Inflammatory macrophage treated with lipopolysaccharide for 4 hours (primary cell): ENCODE measurements at places on chromosomes 2 and 18.

DNA sequence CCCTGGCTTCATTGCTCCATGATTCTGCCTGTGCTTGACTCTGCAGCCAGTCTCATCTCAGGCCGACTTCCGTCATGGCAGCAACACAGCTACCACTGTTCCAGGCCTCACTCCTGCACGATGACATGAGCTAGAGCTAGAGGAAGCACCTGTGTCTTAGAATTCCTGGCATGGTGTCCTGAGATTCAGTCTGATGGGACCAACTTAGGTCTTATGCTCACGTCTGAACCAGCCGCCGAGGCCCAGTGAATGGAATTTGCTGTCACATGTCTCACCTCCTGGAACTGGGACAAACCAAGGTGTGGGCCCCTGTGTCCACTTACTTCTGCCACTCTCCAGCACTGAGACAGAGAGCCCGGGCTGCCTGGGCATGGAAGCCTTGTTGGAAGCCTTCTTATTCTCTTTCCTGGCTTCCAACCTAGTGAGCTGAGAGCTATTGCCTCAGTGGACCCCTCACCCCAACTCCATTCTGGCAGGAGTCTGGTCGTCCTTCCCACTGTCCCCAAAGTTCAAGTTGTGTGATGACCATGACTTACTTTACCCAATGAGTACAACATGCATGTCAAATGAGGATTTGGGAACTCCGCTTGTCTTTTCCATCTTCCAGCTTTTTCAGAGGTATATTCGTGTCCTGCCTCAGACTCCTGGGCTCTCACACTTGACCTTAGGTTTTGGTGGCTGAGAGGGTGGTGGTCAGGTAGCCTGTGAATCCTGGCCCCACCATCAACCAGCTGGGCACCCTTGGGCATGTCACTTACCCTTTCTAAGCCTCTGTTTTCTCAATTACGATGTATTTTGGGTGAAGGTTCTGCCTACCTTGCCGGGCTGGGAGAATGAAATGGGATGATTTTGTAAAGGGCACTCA, 39.1 kb upstream of the HS6ST1 start:
- DNase-seq, result no peak

GRCh38 chr2:66508484-66509071, 73.7 kb downstream of the MEIS1 start:
- DNase-seq, result peak; percentile 46

DNA sequence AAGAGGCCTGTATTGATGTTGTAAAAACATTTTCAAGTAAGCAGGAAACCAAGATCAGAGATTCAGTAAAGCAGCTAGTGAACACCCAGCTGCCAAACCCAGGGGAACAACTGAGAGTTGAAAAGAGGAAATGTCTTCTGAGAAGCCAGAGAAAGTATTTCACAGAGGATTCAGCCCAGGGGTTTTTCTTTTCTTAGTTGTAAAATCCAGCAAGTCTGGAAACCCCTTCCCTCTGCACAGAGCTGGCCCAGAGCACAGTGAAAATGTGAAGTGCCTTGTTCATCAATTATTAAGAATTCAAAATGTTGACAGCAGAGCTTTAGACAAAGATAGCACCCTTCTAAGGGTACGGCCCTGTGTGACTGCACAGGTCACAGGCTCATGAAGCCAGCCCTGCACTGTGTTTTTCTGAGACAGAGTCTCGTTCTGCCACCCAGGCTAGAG, 28.4 kb downstream of the AFF3 start:
- DNase-seq, result peak; percentile 32

DNA sequence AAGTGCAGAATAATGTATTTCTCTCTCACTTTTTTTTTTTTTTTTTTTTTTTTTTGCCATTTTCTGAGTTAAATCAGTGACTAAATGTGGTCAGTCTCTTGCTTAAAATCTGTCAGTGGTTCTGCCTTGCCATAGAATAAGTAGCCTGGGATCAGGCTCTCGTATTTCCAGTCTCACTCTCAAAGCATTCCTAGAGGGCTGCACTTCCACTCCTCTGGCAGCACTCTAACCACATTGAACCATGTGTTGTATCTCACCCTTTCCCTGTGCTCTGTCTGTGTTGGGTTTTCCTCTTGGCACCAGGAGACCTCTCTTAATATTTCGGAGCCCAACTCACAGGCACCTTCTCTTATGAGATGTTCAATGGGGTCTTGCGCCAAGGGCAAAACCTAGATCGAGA, 304.4 kb downstream of the CTNNA2 start:
- no peak for DNase-seq

GRCh38 chr2:67389286-67389685, 7.8 kb upstream of the ETAA1 start:
- DNase-seq, result no peak

GRCh38 chr2:240208096-240208495, 67.6 kb upstream of the OTOS start:
- DNase-seq, result no peak

DNA sequence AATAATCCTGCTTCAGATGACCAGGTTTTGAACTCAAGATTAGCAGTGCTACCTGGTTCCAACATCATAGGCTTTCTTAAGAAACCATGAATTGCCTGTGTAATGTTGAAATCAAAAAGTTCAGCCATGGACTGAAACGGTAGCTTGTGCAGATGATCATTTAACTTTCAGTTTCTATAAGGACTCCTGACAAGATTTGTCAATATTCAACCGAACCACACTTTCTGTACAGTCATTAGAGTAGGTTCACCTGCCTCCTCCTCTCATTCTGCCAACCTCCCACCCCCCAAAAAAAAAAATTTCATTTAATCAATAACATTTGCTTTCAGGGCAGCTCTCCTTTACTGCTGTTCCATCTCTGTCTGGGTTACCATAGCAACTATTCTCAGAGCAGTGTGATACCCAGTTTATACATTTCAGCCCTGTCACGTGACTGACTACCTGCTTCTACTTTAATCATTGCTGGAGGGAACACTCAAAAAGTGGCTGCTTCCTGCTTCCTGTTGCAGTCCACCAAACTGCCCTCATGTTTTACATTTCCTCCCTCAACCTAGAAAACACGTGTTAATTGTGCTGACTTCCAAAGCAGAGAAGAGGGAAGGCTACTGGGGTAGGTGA, 275.5 kb downstream of the SS18 start:
- no peak for DNase-seq

GRCh38 chr2:172919732-172920131, 155.9 kb upstream of the MAP3K20 start:
- no peak for DNase-seq

GRCh38 chr2:190740449-190740848, 91.6 kb downstream of the NAB1 start:
- DNase-seq, result no peak

DNA sequence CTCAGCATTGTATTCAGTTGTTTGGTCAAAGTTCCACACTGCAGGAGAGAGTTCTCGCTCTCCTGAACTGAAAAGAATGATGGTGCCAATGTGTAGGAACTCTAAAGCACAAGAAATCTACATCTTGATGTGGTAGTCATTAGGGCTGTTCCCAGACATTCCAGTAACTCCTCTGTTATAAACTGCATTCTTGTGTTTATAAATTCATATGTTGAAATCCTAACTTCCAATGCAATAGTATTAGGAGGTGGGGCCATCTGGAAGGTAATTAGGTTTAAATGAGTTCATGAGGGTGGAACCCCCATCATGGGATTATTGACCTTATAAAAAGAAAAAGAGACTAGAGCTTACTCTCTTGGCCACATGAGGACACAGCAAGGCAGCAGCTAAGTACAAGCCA, 239.6 kb downstream of the CDH20 start:
- DNase-seq, result no peak

DNA sequence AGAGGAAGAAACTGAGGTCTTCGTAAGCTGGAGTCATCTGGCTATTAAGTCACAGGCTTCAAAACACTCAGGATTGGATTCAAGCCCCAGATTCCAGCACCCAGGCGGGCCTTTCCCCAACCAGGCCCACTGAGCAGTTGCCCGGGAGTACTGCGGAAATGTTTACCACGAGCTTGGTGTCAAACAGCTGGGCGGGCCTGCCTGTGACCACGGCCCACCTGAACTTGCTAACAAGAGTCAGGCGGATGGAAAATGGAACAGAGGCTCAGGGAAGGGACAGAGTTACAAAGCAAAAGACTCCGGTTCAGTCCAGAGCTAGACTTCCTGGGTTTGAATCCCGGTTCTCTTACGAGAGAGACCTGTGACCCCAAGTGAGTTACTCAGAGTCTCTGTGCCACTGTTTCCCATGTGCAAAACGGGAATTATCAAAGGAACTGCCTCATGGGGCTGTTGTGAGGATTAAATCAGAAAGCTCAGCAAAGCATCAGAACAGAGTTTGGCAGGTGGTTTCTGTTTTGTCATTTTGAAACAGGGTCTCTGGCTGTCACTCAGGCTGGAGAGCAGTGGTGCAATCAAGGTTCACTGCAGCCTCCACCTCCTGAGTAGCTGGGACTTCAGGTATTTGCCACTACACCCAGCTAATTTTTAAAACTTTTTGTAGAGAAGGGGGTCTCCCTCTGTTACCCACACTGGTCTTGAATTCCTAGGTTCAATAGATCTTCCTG, 49.0 kb upstream of the TFCP2L1 start:
- DNase-seq, result no peak

DNA sequence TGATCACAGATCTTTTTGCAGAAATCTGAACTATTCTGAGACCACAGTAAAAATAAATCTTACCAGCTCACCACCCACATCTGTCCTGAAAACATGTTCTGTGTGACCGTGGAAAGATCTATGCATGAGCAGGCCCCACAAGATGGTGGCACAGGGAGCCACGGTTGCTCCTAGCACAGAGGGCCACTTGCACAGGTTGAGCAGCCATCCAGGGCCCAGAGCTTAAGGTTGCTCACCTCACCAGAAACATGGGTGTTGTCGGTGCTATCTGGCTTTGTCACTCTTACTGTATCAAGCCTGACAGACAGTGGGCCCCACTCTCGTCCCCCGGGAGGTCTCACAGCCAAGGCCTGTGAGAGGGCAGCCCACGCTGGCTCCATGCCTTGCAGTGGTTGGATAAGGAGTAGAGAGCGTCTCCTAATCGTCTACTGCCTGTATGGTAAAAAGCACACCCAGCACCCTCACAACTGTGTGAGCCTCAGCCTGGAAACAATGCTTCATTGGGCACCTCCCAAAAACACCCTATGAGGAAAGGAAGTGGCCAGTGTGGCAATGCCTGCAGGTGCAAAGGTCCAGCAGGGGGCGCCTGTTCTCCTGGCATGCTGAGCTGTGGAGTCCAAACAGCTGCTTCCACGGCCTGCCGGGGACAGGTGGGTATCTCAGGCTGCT, 19.6 kb downstream of the TUBB6 start:
- peak; percentile 74 for DNase-seq

- DNase-seq, result no peak
Measured at GRCh38 chr2:70490381-70490780, 63.2 kb downstream of the TGFA start.

- DNase-seq, result peak; percentile 58
Measured at GRCh38 chr2:189530965-189531637, 49.5 kb downstream of the SLC40A1 start.

- no peak for DNase-seq
Measured at GRCh38 chr18:49936821-49937220, 123.5 kb upstream of the ACAA2 start.

- no peak for DNase-seq
Measured at GRCh38 chr18:7872569-7872968, 305.5 kb downstream of the PTPRM start.

GRCh38 chr2:231711677-231712450, 3.5 kb downstream of the PTMA start:
- no peak for DNase-seq

GRCh38 chr2:232304236-232304635, 74.3 kb upstream of the ALPP start:
- no peak for DNase-seq

DNA sequence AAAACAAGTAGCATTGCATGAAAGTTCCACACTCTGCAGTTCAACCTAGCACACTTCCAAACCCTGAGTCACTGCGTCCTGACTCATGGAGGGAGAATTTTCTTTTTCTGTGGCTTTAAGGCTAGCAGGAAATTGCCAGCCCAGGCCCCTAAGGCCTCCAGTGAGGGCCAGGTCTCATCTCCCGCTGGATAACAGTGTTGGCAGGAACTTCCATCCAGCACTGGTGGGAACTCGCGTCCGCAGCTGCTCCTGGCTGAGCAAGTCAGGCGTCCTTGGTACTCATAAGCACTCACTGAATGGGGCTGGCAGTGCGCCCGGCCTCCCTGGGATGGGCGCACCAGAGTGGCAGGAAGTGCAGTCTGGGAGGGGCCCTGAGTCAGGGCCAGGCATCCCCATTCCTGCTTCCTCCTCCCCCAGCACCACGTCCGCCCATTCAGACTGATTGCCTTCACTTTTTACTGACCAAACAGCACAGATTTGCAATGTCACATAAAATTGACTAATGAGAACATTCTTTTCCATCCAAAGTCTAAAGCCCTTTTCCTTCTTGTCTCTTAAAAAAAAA, 14.3 kb downstream of the MALL start:
- peak; percentile 85 for DNase-seq

DNA sequence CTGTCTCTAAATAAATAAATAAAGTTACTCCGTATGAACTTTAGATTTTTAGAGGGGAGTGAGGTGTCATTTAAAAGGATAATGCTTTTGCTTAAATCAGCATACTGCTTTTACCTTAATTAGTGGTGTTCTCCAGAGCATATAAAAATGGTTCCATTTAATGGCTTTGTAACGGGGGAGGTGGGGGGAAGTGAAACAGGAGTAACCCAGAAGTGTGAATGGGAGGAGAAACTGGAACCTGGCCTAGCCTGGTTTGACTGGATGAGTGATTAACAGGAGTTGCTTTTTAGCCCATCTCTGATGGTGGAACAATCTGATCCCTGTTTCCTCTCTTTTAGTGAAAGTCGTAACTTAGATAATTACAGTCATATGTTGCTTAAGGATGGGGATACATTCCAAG, 1.6 kb downstream of the CNDP2 start:
- DNase-seq, result peak; percentile 76

DNA sequence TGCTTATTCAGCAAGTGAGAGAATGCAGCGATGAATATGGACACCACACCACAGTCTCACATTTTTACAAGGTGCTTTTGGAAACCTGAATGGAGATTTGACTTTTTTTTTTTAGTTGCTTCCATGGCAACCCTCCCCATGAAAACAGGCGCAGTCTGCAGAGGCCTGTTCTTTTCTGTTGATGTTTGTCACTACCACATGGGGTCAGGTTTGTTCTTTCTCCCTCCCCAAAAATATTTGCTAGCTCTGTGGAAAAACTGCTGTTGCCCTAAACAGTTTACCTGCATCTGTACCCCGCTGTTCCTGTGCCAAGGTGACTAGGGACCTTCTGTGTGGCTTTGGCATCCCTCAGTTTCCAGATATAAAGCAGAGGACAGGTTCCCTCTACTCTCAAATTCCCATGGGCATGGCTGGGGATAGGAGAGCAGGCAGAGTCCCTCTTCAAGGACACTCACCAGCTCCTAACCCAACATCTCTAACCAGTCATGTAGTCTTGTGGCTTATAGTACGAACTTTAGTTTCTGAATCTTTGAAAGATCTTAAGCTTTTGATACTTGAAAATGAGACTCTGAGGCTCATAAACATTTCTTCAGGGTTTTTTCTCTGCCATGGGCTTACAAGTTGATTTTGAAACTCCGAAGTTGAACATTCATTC, 14.7 kb upstream of the MAPRE2 start:
- DNase-seq, result no peak

- no peak for DNase-seq
Measured at GRCh38 chr18:54590945-54591344, at the start of gene DYNAP. DYNAP (plus strand) TSS chr18:54591245; CDS start chr18:54591283, 38 bp downstream.
